ENCODE measurements at places on chromosomes 5 and 9.

GRCh38 chr9:110604171-110604601 is 24.6 kb upstream of the SVEP1 start:
- DNase-seq: no peak

- no peak for DNase-seq
Measured at GRCh38 chr9:16815079-16815478, 55.4 kb downstream of the BNC2 start.

DNA sequence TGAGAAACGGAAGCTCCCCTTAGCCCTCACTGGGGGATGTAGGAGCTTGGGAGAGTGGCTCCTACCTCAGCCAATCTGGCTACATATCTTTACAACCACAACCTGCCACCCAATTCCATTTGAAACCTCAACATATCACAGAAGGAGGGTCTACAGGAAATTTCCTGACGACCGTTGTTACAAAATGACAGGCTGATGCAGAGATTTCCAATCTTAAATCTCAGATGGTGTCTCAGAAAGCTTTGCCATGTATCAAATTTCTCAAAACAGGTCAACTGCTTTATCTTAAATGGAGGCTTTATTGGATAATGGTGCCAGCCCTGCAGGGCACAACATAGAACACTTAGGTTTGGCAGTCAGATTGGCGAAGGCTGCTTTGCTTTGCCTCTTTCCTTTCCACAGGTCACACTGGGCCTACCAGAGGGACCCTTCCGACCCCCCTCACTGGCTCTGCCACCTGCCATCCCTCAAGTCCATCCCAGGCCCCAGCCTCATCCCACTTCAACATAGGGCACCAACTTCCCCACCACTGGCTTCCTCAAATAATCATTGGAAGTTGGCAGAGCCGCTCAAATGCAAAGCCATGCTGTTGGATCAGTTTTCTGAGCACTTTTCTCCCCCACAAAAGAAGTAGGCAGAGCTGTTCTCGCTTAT is 11.1 kb upstream of the SPATA31E1 start:
- no peak for DNase-seq

GRCh38 chr9:18359335-18359734 is 114.6 kb upstream of the ADAMTSL1 start:
- DNase-seq: no peak

- DNase-seq: no peak
Measured at GRCh38 chr5:170311511-170312300, 14.1 kb upstream of the LCP2 start.

DNA sequence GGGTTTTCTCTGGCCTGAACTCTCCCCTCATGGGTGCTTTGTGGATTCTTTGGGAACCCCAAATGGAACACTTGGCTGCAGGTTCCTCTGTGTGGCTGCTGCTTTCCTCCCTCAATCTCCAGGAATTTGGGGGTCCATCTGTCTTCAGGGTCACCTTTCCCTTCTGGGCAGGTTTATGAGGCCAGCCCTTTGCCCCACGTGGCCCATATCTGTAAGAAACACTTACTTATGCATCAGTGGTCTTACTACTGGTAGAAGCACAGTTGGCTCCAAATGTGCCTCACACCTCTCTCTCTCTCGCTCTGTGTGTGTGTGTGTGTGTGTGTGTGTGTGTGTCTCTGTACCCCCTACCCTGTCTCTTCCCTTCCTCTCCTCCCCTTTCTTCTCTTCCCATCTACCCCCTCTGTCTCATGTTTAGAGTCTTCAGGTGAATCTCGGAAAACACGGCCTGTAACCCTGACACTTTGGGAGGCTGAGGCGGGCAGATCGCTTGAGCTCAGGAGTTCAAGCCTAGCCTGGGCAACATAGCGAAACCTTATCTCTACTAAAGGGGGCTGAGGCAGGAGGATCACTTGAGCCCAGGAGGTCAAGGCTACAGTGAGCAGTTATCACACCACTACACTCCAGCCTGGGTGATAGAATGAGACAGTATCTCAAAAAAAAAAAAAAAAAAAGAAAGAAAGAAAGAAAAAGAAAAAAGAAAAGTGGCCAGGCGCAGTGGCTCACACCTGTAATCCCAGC is 26.8 kb downstream of the C5orf15 start:
- no peak for DNase-seq

- no peak for DNase-seq
Measured at GRCh38 chr9:4108754-4109465, 191.0 kb downstream of the GLIS3 start.

- no peak for DNase-seq
Measured at GRCh38 chr9:33489066-33489465, 15.3 kb upstream of the NOL6 start.
